ENCODE measurements at places on chromosomes 7 and 10.
A peak's percentile ranks its signal among the peaks of the same experiment; 100 is the strongest.

- DNase-seq, result no peak
Observed at GRCh38 chr7:115561335-115562110, 469.0 kb downstream of the TFEC start.

- no peak for DNase-seq
Observed at GRCh38 chr10:108684431-108684830, 1238.9 kb downstream of the XPNPEP1 start.

GRCh38 chr7:122136078-122136477, 8.0 kb downstream of the AASS start:
- no peak for DNase-seq

- DNase-seq, result no peak
Observed at GRCh38 chr7:114413761-114414155, 857 bp upstream of the FOXP2 start.

GRCh38 chr10:77907900-77908717, 18.4 kb downstream of the DLG5 start:
- DNase-seq, result no peak

DNA sequence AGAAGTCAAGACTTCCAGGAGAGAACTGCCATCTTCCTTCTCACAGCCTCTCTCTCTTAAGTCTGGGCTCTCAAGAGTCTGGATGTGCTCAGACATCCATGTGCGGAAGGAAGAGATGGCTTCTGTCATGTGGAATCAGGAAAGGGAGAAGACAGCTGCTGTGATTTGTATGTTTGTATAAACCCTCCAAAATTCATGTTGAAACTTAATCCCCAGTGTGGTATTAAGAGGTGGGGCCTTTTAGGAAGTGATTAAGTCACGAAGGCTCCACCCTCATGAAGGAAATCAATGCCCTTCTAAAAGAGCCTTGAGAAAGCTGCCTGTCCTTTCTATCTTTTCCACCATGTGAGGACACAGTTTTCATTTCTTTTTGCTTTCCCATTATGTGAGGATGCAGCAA, 73.9 kb upstream of the PTN start:
- DNase-seq, result no peak

DNA sequence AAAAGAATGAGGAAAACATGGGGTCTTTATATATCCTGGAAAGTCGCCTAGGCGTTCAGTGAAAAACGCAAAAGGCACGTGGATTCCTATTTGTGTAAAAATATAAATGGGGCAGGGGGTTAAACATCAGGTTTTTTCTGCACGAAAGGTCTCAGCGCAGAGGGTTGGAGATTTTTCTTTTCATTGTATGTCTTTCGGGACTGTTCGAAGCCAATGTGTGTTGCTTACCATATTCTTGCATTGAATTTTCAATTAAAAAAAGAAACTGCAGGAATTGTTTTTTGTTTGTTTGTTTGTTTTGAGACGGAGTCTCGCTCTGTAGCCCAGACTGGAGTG, 169.2 kb downstream of the UBE2H start:
- no peak for DNase-seq

DNA sequence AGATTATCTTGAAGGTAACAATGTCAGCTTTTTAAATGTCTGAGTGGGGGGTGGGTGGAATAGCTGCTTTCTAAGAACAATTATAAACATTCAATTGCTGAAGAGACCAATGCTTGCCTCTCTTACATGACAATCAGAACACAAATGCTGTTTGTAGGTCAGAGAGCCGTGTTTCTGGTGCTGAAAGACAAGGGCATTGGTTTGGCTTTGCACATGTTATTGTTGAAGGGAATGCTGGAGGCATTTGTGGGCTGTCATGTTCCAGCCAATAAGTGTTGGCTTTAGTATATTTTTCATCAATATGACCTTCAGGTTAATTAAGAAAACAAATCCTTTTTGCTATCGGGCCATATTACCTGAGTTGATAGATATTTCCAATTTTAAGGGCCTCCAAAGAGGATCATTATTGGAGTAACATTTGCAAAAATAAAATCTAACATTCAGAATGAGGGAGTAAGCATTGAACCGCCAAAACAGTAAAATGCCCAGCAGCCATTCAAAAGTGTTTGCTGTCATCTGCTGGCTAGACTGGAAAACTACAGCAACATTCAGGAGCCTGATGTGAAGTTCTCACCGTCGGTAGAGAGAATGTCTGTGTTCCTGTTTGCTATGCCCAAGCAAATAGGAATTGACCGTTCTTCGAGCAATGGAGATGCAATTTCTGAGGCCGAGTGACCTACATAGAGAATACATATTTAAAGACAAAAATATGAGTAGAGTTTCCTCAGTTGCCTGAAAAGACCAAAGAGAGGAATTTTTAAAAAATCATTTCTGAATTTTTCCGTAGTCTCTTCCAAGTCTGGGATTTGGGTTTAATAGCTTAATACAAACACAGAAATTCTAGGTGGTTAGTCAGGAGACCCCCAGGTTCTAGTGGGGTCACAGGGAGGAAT, 118.9 kb downstream of the APBB1IP start:
- DNase-seq, result no peak

DNA sequence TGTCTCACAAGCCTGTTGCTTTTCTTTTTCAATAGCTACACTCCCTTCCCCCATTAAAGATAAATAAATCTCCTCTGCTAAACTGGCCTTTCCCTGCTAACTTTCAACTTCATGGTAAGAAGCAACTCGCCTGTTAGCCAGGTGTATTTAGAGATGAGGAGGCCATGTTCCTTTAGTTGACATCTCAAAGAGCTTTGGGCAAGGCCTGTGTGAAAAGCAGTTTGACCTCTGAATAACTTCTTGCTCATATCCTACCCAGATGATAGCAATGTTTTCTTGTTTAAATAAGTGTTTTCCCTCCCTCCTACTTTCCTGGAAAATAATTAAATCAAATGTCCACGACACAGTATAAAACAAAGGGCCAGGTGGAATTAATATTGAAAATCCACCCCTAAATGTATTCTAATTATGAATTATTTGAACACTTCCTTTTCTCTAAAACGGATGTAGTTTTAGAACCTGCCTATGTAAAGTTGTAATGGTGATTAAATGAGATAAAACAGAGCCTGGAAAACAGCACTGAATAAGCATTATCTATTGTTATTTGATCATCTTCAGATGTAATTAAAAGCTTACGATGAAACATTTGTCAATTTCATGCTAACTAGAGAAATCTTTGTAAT, 78.5 kb downstream of the HGF start:
- DNase-seq, result no peak

- no peak for DNase-seq
Observed at GRCh38 chr7:112069879-112070321, 136.3 kb downstream of the DOCK4 start.

DNA sequence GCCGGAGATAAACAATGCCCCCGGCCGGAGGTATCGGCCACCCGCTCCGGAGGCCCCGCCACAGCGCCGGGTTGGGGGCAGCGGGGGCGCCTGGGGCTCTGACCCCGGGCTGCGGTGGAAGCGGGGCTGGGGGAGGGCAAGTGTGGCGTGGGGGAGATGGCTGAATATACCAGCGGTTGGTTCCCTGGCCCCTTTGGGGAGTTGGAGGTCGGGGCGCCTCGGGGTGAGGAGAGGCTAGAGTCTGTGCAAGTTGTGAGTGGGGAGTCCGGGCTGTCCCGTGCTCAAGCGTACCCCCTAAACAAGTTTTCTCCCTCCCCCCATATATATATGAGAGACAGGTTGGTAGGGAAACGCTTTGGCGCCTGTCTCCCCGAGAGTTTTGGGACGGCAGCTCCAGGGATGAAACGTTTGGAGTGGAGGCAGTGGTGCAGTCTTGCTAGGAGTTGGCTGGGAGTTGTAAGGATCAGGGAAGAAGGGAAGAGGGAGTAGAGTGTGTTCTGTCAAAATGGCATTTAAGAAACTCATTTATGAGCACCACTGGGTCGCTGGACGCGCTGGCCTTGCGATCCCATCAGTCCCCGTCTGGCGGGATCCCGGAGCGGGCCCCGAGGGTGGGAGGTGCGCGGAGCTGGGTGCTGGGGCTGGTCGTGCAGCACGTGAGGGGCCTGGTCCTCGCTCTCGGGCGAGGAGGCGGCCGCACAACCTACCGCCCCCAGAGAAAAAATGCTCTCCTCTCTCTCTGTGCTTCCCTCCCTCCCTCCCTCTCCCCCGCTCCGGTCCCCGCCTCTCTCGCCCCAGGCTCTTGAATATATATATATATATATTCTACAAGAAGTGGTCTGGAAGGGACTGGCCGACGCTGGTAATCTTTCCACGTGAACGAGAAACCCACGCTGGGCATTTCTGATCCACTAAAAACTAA, 1.1 kb downstream of the TET1 start:
- DNase-seq, result no peak

- no peak for DNase-seq
Observed at GRCh38 chr7:114104035-114104434, 185.2 kb upstream of the PPP1R3A start.

- no peak for DNase-seq
Observed at GRCh38 chr7:148492157-148492860, 98.3 kb upstream of the C7orf33 start.

GRCh38 chr7:14851610-14852009, 50.9 kb downstream of the DGKB start:
- DNase-seq, result no peak

GRCh38 chr7:37145682-37146081, 303.0 kb downstream of the ELMO1 start:
- no peak for DNase-seq

DNA sequence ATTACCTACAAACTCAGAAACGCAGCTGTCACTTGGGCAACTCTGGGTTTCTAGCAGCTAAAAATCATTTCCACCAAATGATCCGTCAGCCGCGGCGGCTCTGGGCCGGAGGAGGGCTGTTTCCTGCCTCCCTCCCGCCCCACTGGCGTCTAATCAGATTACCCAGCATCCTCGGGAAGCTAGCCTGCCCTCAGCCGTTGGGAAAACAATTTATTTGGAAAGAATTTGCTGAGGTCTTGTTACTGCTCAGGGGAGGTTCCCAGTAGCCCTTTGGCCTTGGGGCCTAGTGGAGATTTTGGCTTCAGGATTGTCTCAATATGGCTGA, 65.0 kb upstream of the ADGRA1 start:
- no peak for DNase-seq

GRCh38 chr10:89258881-89259280, 7.3 kb upstream of the LIPA start:
- no peak for DNase-seq

- DNase-seq, result no peak
Observed at GRCh38 chr10:71300555-71301370, 18.3 kb upstream of the SLC29A3 start.

- peak; percentile 94 for DNase-seq
Observed at GRCh38 chr7:92754919-92755581, 81.3 kb downstream of the CDK6 start.

GRCh38 chr10:110887560-110887959, 15.8 kb downstream of the PDCD4 start:
- no peak for DNase-seq

DNA sequence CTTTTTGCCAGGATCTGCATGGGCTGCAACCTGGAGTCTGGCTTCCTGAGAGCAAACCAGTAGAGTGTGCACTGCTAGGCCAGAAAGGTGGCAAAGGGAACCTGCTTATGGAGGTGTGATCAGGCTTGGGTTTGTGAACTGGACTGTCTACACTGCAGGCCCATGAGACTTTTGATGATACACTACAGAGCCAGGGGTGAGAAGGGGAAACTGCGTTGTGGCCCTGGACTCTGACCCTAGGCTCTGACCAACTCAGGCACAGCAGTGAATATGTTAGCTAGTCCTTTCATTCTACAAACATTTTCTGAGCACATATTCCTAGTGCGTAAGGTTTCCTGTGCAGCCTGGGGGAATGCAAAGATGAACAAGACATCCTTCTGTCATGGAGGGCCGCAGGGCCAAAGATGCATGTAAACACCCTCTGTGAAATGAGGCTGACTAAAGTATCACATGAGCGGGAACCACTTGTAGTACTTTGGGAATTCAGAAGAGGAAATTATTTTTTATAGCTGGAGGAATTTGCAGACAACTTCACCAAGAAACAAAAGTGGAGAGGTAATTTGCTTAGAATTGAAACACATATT, 63.8 kb upstream of the HPS1 start:
- DNase-seq, result no peak

Measured in GDM1 (cell line).